ENCODE measurements at places on chromosomes 6 and 20.

DNA sequence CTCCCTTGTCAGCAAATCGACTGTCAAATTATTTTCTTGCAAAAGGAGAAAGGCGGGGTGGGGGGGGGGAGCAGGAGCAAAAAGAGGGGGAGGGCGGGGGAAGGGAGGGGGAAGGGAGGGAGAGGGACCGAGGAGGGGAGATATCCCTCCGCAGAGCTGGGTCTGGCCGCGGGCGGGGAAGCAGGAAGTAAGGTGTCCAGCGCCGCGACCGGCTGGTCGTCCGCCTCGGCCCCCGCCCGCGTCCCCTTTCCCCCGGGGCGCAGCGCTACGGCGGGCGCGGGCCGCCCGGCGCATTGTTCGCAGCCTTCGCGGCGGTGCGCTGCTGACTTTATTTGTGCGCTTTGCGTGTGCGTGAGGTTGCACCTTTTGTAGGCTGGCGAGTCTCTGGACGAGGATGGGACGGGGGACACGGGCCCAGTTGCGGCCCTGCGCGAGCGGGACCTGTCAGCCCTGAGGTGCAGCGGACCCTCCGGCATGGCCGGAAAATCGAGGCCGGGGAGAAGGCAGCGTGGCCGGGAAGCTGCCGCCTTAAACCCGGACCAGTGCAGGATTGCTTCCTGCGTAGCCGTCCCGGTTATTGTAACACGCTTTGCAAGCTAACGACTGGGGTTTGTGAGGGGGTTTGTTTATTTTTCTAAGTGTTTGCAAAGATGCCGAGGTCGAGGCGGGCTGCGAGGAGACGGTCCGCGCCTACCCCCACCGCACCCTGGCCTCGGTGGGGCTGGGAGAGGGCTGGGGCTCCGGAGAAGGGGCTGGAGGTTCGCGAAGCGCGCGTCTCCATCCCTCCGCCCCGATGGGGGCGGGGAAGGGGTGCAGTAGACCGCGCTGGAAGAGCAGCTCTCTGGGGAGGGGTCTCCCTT is 675 bp upstream of the TRERF1 start:
- DNase-seq, result peak; percentile 87

GRCh38 chr6:113649276-113649675 is 207.9 kb upstream of the MARCKS start:
- no peak for DNase-seq

GRCh38 chr6:108732091-108732870 is 115.9 kb upstream of the ARMC2 start:
- DNase-seq, result no peak

- no peak for DNase-seq
Measured at GRCh38 chr6:35797837-35798526, 859 bp upstream of the CLPS start.

DNA sequence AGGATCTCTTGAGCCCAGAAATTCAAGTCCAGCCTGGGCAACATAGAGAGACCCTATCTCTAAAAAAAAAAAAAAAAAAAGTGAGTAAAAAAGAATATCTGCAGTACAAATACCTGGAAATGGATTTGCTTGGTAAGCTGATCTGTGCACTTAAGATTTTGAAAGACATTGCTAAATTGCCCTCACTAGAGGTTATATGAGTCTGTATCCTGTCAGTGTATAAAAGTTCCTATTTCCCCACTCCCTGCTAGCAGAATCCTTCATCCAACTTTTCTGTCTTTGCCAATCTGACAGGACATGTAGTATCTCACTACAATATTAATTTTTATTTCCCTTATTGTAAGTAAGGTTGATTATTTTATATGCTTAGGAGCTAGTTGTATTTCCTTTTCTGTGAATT is 36.1 kb downstream of the BICRAL start:
- no peak for DNase-seq

DNA sequence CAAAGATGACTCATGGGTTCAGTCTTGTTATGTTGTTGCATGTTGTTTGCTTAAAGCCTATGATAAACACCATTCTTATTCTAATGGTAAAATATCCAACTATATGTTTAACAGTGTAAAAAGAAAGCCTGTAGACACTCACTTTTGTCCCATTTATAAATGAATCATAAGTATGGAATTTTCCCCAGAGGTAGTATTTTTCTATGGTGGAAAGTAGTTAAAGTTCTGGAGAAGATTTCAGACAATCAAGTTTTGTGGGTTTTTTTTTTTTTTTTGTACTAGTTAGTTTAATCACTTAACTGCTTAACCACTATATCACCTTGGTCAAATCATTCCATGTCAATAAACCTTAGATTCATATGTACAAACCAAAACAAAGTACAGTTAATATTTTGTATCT is 35.8 kb downstream of the PTCHD4 start:
- no peak for DNase-seq

DNA sequence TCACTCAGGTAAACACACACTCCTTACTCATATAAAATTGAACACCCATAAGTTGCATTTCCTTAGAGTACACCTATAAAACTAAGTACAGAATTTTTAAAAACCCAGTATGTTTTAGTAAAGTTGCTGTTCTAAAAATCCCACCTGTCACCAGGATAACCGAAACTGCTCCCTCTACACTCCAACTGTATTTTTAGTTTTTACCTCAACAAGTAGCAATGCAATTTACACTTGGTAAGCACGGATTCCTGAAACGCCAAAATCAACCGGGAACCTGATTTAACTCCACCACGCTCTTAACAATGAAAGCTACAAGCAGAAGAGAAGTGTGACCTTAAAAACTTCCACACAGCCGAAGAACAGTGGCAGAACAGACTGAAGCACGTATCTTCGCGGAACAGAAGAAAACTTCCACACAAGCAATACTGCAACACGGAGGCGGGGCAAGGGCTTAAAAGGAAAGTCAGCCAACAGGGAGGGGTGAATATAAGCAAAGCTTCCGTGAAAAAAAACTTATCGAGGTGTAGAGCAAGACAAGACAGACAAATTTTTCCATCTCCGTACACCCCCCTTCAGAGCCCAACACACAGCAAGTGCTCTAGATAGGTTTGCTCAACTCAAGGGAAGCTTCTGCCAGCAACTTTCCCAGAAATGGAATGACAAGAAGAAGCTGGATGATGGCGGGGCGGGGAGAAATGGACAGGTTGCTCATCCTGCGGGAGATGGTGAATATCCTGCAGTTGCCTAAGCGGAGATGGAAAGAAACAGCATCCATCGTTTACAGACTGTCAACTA is 1.4 kb downstream of the STAU1 start:
- DNase-seq, result peak; percentile 25

DNA sequence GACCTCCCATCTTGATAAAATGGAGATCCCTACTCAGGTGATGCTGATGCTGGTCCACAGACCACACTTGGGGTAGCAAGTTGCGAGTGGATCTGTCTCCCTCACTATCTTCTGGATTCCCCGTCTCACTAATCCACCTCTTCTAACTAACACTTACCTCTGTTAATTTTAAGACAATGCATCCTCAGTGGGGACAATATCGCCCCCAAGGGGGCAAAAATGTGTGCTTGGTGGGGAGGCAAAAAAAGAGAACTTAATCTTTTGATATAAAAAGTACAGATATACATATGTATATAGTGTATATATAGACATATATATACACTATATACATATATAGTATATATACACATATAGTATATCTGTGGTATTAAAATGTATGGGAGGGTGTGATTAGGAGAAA is 4.3 kb downstream of the LRFN2 start:
- no peak for DNase-seq

GRCh38 chr6:11447265-11447664 is 90.3 kb upstream of the TMEM170B start:
- no peak for DNase-seq

DNA sequence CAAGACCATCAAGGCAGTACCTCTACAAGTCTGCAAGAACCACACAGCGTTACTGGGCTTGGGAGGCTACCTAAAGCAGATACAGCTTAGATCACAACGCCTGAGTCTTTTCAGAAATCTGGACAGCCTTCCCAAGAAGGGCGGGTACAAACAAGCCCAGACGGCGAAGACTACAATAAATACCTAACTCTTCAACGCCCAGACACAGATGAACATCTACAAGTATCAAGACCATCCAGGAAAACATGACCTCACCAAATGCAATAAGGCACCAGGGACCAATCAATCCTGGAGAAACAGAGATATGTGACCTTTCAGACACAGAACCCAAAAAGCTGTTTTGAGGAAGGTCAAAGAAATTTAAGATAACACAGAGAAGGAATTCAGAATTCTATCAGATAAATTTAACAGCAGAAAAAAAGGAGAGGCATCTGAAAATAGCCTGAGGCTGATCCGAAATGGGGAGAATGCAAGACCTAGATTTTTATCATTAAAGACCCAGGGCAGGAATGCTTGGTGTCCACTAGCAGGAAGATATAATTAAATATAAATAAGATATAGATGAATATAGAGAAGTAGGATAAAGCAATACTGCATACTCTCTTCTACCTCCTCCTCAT is 131.7 kb upstream of the COL21A1 start:
- no peak for DNase-seq

DNA sequence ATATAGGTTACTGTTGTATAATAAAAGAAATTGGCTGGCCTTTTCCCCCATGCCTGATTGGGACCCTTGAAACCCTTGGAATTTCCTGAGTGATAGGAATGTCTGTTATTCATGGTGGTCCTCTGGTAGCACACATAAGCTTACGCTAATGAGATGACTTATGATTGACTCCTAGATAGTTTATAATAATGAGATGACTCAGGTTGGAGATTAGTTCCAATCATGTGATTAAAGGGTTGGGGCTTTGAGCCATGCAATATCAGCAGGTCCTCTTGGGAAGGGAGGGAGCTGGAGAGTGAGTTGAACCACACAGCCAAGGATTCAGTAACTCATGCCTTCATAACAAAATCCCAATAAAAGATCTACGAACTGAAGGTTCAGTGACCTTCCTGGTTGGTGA is 407.6 kb upstream of the MANEA start:
- peak; percentile 62 for DNase-seq

DNA sequence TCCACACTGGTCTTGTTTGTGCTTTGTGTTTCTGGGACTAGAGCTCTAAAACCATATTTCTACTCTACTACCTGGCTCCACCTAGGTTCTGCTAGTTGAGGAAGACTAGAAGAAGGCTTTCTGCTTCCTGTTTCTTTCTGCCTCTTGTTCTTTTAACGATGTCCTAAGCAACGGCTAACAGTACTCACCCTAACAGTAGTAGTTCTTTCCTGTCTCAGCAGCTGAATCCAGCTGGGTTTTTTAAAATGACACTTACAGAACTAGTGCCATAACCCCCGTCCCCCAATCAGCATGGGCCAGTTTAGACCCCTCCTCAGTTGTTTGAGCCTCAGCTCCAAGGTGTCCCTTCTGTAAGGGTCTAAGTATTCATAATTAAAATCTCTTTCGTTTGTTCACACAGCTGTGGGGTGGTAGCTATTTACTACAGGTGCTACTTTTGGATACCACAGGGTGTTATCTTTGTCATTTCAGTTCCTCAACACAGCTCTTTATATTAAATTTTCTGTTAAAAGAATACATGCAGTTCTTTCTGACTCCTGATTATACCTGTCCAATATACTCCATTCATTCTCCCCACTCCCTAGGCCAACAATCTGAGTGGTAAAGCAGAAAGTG is 790.2 kb downstream of the DHX35 start:
- no peak for DNase-seq

- DNase-seq, result no peak
Measured at GRCh38 chr6:94584211-94584610, 993.1 kb upstream of the MANEA start.

DNA sequence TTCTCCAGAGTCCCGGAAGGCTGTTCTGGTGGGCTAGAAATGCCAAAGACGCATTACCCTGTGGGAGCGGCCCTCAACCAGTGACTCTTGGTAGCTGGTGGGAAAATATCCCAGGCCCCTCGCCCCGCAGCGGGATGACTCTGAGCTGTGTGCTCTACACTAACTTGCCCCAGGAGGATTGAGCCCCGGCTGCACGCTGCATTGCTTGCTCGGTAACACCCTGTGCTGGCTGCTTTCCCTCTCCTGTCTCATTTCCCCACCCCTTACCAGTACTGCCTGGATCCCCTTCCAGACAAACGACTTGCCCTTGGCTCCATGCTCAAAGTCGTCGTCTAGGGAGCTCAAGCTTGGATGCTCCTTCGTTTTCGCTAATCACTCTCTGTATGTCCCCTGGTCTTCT is 411.8 kb upstream of the SULF2 start:
- DNase-seq, result no peak

DNA sequence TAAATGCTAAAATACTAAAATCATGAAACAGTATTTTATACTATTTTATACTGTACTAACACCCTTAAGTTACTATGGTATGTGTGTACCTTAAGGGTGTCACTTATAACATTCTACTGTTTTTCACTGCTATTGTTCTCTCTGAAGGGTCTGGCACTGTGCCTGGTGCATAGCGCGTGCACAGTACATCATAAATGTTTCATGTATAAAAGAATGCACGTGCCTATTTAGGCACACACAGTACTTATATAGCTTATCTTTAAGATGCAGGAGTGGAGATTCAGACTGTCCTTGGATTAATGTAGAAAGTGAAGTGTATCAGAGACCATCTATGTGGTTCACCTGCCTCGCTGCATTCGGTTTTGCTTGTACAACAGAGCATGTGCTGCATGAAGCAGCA is 64.0 kb upstream of the SGK1 start:
- no peak for DNase-seq

- no peak for DNase-seq
Measured at GRCh38 chr20:53792946-53793536, 199.4 kb upstream of the ZNF217 start.

DNA sequence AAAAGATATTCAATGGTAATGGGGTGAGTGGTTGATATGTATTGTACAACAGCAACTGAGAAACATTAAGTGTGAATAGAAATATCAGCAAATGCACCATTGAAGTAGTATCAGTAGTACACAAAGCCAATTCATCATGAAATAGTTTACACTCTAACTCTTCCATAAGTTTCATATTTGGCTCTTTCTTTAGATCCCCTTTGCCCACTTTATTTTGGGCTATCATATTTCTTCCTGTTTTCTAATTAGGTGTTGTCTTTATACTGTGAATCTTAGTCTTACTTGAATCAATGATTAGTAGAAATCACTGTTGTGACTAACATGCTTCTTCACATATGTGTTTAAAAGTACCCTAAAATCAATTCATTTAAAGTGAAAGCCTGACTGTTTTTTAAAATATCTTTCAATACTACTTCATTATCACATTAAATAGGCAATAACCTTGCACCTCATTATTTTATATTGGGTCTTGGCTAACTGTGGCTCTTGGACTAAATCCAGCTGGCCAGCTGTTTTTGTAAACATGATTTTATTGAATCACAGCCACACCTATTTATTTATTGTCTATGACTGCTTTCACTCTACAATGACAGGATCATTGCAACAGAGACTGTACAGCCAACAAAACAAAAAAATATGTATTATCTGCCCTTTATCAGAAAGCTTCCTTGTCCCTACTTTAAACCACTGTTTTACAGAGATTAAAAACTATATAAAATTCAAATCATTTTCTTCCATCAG is 38.9 kb downstream of the EYS start:
- no peak for DNase-seq
